Foreskin keratinocyte (primary cell): ENCODE measurements at places on chromosomes 12 and 14. TPM values are rescaled to one million over a fixed set of nuclear protein-coding genes. Genes with fewer than 3 reads are reported as not detected.

Gene ZNF84
- 12.1 and 12.8 TPM in 2 replicates for total RNA-seq

Gene ZDHHC22
- total RNA-seq, result not detected in 2 replicates

Gene GLT8D2
- 3.2 and 4.8 TPM in 2 replicates for total RNA-seq

Gene ARMH4
- total RNA-seq, result 1.1 TPM in 2 replicates

Gene ELK3
- 82.5 and 87.1 TPM in 2 replicates for total RNA-seq

Gene PDZRN4
- total RNA-seq, result not detected in 2 replicates

Gene MANSC4
- 0.20 and 0.25 TPM in 2 replicates for total RNA-seq

Gene ANO4
- 16.6 and 48.9 TPM in 2 replicates for total RNA-seq

Gene TMTC1
- 0.10 and 0.25 TPM in 2 replicates for total RNA-seq

Gene ADGRD1
- total RNA-seq, result not detected in 2 replicates

Gene DPPA3
- total RNA-seq, result not detected in 2 replicates

Gene FAM181A
- total RNA-seq, result not detected in 2 replicates
